ENCODE measurements at places on chromosomes 5 and 9.
A peak's percentile ranks its signal among the peaks of the same experiment; 100 is the strongest.

GRCh38 chr5:39121315-39121714 is 47.1 kb upstream of the RICTOR start:
- no peak for DNase-seq

GRCh38 chr5:181234455-181235306 is 9.0 kb downstream of the RACK1 start:
- no peak for DNase-seq

GRCh38 chr5:139949710-139950109 is 93.4 kb downstream of the NRG2 start:
- DNase-seq = no peak

GRCh38 chr9:69877852-69878514 is 57.4 kb downstream of the CFAP95 start:
- DNase-seq = no peak

DNA sequence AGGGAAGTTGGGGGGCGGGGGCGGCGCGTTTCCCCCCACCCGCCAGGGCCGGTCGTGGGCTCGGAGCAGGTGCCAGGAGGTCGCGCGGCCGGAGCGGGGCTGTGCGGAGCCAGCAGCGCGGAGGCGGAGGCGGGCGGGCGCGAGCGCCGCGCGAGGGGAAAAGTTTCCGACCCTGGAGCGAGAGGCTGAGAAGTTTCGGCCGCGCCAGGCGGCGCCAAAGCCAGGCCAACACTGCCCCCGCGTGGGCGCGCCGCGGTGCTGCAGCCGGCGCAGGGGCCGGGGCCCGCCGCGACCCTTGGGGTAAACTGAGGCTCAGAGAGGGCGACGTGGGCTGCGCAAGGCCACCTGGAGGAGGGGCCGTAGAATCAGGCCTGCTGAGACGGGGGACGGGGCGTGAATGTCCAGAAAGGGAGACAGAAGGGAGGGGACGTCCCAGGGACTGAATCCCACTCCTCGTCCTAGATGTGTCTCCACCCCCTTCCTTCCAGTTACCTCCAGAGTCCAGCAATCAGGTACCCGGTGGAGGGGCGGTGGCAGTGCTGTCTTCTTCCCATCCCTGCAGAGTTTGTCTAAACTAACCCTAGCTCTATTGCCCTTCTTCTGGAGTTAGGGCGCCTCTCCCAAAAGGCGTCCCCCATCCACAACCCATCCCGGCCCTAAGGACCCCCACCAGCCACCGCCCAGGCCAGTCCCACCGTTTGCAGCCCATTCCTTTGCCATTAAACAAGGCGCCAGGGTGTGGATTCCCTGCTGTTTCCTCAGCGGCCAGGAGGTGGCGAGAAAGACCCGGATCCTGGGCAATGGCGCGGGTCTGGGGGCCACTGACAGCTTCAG is 10.2 kb downstream of the C9orf50 start:
- DNase-seq = peak; percentile 79

DNA sequence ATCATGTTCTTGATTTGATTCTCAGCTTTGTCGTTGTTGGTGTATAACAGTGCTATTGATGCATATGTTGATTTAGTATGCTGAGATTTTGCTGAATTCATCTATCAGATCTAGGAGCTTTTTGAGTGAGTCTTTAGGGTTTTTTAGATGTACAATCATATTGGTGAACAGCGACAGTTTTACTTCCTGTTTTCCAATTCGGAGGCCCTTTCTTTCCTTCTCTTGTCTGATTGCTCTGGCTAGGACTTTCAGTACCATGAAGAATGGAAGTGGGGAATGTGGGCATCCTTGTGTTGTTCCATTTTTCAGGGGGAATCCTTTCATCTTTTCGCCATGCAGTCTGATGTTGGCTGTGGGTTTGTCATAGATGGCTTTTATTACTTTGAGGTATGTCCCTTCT is 100.4 kb downstream of the SGCD start:
- no peak for DNase-seq
